ENCODE measurements at places on chromosomes 13 and 19.

- DNase-seq: no peak
Measured at GRCh38 chr19:6509118-6509971, 7.2 kb upstream of the TUBB4A start.

- no peak for DNase-seq
Measured at GRCh38 chr19:16897856-16898161, 9.0 kb downstream of the F2RL3 start.

DNA sequence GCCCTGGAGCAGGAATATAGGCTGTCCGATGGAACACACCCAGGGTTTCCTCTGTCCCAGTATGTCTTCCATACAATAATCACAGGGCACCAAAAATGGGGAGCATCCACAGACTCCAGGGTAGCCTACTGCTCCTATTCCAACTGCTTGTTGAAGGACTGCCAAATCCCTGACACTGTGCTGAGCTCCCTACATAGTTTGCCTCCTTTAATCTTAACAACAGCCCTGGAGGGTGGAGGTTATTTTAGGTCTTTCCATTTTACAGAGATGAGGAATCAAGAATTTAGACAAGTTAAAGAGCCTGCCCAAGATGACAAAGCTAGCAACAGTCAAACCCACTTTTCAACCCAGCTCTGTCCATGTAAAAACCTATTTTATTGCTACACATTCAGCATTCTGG lies 790.4 kb downstream of the DIAPH3 start:
- DNase-seq: no peak

- DNase-seq: no peak
Measured at GRCh38 chr13:33283195-33283911, 2.2 kb downstream of the STARD13 start.

- DNase-seq: no peak
Measured at GRCh38 chr19:42478765-42479311, 36.1 kb upstream of the CXCL17 start.

DNA sequence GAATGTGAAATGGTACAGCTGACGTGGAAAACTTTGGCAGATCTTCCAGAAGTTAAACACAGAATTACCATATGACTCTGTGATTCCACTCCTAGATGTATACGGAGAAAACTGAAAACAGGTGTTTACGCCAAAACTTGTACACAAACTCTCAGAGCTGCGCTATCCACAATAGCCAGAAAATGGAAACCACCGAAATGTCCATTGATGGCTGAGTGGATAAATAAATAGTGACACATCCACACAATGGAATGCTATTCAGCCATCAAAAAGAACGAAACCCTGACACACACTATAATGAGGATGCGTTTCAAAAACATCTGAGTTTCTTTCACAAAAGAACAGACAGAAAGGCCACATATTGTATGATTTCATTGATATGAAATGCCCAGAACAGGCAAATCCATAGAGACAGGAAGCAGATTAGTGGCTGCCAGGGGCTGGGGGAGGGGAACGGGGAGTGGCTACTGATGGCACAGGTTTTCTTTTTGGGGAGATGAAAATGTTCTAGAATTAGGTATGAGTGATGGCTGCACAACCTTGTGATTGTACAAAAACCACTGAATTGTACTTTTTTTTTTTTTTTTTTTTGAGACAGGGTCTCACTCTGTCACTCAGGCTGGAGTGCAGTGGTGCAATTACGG lies 33.0 kb downstream of the IL12RB1 start:
- no peak for DNase-seq

DNA sequence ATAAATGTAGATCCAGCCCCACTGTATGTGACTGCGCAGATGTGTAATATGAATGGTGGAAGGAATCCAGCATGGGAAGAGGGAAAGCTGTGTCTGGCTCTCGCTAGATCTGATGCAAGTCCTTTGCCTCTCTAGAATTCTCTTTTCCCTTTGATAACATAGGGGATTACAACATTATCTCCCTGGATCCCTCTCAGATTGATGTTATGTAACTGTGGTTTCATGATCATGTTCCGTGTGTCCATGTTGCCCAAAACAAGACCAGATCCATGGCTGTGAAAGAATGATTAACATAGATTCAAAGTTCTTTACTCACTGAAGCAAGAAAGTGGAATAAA lies 184.0 kb upstream of the UBL3 start:
- no peak for DNase-seq

- no peak for DNase-seq
Measured at GRCh38 chr13:76717092-76717491, 169.1 kb downstream of the KCTD12 start.

GRCh38 chr19:30315159-30315558 lies 57.0 kb upstream of the ZNF536 start:
- DNase-seq: no peak

- no peak for DNase-seq
Measured at GRCh38 chr13:74082741-74083160, 51.5 kb downstream of the KLF12 start.

DNA sequence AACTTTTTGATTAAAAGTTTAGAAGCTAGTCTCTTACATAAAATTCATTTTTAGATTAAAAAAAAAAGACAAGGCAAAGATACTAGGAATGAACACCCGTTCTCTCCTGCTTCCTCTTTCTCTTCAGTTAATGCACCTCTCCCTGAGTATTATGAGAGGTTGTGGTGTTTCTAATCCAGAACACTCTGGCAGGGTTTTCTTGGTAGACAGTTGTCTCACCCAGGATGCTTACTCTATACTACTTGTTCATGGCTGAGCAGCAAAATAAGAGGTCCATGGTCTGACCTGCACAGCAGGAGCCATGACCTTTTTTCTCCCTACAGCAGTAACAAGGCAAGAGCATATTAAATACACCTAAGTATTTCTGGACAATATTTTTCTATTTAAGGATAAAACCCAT lies 62.0 kb downstream of the MICU2 start:
- DNase-seq: no peak

GRCh38 chr13:57302604-57303003 lies 135.6 kb downstream of the PRR20E start:
- no peak for DNase-seq

DNA sequence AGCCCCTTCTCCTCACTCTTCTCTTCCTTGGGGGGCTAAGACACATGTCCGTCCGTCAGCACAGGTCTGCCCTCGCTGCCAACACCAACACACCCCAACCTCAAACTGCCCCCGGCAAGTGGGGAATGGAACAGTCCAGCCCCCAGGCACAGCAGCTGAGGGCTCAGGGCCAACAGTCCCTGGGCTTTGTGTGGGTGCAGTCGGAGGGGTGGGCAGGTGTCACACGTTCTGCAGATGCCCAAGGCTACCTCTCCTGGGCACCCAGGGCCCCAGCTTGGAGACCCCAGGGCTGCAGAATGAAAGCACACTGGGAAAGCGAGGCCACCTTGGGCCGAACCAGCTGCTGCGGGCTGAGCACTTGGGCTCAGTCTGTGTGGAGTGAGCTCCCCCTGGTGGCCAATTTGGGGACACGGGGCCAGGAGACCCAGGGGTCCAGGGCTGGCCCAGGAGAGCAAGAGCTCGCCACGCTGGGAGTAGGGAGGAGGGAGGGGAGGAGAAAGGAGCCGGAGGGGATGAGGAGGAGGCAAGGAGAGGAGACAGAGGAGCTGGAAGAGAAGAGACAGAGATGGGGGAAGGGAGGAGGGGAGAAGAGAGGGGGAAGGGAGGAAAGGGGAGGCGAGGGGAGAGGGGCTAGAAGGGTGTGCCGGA lies 14.0 kb upstream of the ATP8B3 start:
- DNase-seq: peak; percentile 71

DNA sequence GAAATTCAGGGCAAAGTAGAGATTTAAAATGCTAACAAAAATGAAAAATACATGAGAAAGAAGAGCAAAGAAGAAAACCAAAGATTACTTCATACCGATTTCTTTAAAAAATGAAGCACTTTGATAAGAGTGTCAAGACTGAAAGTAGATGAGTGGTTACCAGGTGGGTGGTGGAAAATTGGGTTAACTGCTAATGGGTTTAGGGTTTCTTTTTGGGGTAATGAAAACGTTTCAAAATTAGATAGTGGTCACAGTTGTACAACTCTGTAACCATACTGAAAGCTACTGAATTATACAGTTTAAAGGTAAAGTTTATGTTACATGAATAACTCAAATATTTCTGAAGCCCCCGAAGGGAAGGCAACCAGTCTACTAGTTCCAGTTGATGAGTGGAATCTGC lies 179.4 kb downstream of the NDFIP2 start:
- no peak for DNase-seq

DNA sequence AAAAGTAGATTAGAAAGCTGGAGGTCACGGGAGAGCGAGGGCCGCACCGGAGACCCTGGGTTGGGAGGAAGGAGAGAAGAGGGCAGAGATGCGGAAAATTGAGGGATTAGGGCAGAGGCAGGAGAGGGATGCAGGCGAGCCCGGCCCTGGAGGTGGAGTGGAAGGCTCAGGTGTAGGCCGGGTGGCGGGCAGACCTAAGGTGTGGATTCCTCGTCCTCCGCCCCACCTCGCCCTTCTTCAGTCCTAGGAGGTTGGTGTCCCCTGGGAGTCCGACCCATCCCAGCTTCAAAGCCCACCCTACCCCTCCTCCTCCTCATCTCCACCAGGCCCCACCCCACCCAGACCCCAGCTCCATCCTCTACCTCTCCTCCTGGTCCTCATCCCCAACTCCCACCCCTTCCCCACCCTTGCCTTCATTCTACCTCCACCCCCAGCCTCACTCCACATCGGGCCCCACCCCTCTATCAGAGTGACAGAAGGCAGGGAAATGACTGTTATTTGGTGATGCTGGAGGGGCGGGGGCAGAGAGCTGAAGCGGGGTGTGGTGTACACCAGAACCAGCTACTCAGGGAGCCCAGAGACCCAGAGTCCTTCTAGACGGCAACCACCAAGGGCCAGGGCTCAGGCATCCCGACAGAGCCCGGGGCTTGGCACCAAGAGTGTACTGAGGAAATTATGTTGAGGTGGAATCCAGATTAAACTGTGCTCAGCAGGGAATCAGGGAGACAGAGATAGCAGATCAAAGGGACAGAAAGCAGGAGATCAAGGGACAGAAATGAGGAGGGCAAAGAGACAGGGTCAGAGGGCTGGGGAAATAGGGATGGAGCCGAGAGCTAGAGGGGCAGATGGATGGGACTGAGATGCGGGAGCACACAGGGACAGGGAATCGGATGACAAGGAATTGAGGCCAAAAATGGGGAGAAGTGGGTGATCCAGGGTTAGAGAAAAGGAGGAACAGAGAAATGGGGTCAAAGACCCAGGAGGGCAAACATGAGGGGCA lies 6.4 kb downstream of the ERFL start:
- no peak for DNase-seq

GRCh38 chr19:5293612-5294378 lies 46.8 kb downstream of the PTPRS start:
- DNase-seq: no peak
